ENCODE measurements at places on chromosomes 2 and 18.

- H3K27me3 ChIP-seq: no peaks in the 10 kb centered on the region
- no peak overlapping the region for H3K4me3 ChIP-seq
- no peak overlapping the region for H3K27ac ChIP-seq
Observed at GRCh38 chr2:8607606-8608005, 74.2 kb upstream of the ID2 start.

- no peaks in the 10 kb centered on the region for H3K4me1 ChIP-seq
- no peak overlapping the region for H3K4me3 ChIP-seq
- no peak for DNase-seq
- H3K27ac ChIP-seq: no peak overlapping the region
Observed at GRCh38 chr18:26869640-26870039, 4.1 kb upstream of the AQP4 start.

GRCh38 chr2:235669983-235670962 lies 176.4 kb downstream of the AGAP1 start:
- no peak for DNase-seq
- no peak overlapping the region for H3K27ac ChIP-seq
- no peaks in the 10 kb centered on the region for H3K4me1 ChIP-seq
- H3K4me3 ChIP-seq: no peak overlapping the region
- no peaks in the 10 kb centered on the region for H3K36me3 ChIP-seq
- H3K27me3 ChIP-seq: peaks cover 11% of the 10 kb centered on the region

DNA sequence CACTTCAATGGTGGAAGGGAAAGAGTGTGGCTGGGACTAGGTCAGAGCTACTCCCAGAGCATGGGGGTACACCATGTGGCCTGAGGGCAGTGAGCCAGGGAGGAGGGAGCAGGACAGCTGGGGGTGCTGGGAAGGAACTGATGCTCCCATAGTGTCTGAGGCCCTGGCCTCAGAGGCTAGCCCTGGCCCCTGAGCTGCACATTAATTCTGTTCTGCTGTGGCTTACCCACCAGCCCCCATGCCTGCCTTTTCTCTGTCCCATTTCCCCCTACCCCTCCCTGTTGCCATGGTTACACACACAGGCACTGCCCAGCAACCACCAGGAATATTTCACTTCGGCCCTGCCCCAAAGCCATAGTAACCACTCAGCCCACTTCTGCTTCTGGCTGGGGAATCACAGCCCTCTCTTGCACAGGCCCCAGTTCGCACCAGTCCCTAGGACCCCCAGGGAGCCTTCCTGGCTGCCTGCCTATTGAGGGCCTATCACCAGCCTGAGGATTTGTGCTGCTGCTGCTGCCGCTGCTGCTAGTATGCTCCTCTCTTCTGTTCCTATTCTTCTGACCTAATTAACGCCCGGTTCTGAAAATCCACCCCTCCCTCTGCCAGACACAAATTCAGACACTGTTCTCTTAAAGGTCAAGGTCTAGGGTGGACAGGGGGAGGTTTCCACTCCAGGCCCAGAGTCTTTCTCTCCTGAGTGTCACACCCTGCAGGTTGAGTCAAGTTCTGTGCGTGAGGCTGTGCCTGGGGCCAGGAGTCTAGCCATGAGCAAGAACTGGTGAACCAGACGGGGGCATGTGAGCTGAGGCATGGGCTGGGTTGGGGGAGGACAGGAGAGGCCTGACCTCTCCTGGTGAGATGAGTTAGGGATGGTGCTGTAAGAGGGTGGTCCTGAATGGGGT lies 87.1 kb upstream of the MCFD2 start:
- H3K27ac ChIP-seq: no peak overlapping the region
- peaks cover 60% of the 10 kb centered on the region for H3K36me3 ChIP-seq
- no peak for DNase-seq
- H3K27me3 ChIP-seq: no peaks in the 10 kb centered on the region

DNA sequence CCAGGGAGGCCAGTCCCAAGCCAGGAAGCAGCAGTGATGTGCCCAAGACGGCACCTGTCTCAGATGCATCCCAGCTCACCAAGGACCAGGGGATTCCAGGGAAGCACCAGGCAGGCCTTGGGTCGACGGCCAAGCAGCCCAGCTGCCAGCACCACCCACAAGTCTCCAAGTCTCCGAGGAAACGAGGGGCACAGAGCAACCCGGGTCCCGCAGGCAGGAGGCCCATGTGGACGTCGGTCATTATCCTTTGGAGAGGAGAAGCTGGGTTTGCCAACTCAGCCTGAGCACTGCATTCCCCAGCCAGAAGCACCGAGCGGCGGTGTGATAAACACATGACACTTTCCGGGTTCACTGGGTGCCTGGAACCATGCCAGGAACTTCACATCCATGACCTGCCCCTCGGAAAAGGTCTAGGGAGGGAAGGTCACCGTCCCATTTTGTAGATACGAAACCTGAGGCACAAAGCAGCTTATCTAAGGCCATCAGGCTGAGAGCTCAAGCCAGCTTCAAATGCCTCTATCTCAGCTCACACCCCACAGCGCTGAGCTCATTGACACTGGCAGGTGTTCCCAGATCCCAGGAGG lies 104.5 kb downstream of the ZNF516 start:
- no peak overlapping the region for H3K4me3 ChIP-seq
- peaks cover 10% of the 10 kb centered on the region for H3K27me3 ChIP-seq
- DNase-seq: no peak
- H3K27ac ChIP-seq: no peak overlapping the region

DNA sequence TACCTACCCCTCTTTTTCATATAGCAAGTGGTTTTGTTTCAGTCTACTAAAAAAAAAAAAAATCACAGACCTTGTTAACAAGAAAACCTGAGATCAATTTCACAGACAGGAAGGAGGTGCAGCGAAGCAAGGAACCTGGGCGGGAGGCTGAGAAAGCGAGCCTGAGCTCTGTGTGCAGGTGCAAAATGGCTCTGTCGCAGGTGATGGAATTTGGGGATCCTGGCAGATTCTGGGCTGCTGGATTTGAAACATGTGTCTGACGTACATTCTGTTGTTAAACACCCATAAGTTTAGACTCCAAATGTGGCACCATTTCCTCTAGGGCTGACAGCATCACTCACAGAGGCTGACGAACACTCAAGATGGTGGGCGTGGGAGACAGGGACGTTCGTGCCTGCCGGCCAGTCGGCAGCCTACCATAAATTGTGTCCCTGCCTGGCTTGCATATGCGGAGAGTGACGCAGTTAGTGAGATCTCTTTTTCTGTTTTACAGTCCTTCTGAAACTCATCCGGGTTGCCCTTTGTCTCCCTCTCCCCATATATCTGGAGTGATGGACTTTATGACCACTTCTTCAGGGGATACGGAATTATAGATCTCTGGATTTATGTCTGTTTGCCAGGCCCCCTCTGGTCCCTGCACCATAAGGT lies 8.8 kb upstream of the DDX1 start:
- H3K27ac ChIP-seq: no peak overlapping the region
- no peaks in the 10 kb centered on the region for H3K27me3 ChIP-seq
- no peaks in the 10 kb centered on the region for H3K4me1 ChIP-seq
- H3K36me3 ChIP-seq: no peaks in the 10 kb centered on the region

- H3K27me3 ChIP-seq: no peaks in the 10 kb centered on the region
- DNase-seq: no peak
Observed at GRCh38 chr2:97785818-97786217, 72.4 kb downstream of the ZAP70 start.

GRCh38 chr2:26602575-26602974 lies 38.6 kb downstream of the CIB4 start:
- H3K27me3 ChIP-seq: no peaks in the 10 kb centered on the region
- no peak overlapping the region for H3K27ac ChIP-seq
- H3K4me1 ChIP-seq: peaks cover 6% of the 10 kb centered on the region
- DNase-seq: no peak
- no peaks in the 10 kb centered on the region for H3K36me3 ChIP-seq
- H3K4me3 ChIP-seq: no peak overlapping the region
